ENCODE measurements at places on chromosomes 3 and 15. TPM values are rescaled to one million over a fixed set of nuclear protein-coding genes. Genes with fewer than 3 reads are reported as not detected.

ADIPOQ gene
- not detected for total RNA-seq

DNA sequence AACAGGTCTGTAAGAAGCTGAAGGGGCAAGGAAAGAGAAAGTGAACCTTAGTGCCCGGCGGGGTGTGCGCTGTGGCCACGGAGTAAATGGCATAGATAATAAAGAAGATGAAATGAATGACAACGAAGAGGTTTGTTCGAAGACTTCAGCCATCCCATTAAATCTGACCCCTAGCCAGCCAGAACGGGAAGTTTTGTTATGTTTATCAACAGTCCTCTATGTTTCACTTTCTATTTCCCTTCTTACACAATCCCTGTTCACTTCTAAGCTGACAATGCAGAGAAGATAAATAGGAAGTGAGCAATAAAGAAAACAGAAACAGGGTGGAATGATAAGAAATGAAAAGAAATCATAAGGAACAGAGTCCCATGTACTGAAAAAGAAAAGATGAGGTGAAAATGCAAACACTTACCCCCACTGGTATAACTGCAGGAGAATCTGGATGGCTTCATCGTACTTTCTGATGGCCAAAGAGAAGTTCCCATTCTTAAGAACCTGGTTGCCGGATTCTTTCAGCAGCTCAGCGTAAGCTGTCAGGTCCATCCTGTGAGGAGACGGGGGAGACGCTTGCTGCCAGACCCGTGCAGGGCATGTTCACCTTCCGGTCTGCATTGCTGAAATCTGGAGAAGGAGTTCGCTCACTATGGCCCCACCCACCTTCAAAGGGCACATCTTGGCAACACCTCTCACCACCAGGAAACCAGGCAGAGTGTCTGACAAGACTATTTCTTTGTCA, 36.8 kb downstream of the TRANK1 start:
- ATAC-seq, result peak; percentile 58

DNA sequence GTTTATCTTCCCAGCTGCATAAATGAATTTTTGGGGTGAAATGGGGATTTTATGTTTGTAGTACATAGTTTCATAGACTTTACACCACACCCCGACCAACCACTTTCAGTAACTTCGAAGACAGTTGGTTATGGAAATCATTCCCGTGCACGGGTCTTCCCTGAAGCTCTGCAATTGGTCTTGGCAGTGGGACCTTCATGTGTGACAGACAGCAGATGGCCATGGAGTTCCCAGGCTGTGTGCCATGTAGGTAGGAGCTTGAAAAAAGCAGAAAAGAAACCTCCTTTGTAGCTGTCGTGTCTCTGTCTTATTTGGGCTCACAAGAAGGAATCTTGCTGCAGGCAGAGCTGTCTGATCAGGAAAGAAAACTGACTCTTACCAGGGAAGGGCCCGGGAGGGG, 25.9 kb downstream of the EXOG start:
- ATAC-seq, result no peak

- ATAC-seq, result no peak
Observed at GRCh38 chr15:31102039-31102321, 455 bp upstream of the TRPM1 start.

RAB27A gene
- total RNA-seq, result 4.4 TPM

FRMD4B gene
- 18.6 TPM for total RNA-seq

DNA sequence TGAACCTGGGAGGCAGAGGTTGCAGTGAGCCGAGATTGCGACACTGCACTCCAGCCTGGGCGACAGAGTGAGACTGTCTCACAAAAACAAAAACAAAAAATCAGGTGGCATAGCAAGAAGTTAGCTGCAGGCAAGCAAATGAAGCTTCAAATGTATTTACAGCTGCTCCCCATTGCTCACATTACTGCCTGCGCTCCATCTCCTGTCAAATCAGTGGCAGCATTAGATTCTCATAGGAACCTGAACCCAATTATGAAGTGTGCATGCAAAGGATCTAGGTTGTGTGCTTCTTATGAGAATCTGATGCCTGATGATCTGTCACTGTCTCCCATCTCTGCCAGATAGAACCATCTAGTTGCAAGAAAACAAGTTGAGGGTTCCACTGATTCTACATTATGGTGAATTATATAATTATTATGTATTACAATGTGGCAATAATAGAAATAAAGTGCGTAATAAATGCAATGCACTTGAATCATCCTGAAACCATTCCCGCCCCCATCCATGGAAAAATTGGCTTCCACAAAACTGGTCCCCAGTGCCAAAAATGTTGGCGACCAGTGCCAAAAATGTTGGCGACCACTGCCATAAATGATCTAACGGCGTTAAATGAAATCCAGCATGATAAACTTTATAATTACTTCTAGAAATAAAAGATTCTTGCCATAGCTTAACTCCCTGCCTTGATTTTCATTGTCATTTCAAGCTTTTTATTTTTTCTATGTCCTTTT, 616.7 kb upstream of the NAALADL2 start:
- no peak for ATAC-seq

DNA sequence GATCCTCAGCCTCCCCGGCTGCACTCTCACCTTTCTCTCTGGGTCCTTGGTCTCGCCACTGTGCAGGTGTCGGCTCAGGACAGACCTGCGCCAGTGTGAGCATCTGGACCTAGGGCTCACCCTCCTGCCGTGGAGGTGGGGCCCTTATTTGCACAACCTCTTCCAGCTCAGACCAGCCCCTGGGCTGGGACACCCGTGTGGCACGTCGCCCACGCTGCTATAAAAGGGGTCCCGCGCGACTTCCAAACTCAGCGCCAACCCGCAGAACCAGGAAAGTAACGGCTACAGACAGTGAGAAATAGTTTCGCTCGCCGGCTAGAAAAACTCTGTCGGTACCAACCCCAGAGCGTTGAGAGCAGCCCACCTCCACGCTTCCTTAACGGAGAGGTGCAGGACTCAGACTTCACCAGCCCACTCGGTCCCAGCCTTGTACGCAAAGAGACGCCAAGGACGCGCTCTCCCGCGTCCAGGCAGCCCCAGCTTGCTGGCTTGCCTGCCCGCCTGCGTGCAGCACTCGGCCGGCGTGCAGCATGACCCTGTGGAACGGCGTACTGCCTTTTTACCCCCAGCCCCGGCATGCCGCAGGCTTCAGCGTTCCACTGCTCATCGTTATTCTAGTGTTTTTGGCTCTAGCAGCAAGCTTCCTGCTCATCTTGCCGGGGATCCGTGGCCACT, at the start of the genes DUOX2 and DUOXA2:
Gene DUOX2 (minus strand): TSS at position 97 of the 675 bp plus-strand sequence. CDS start 761 bp downstream, outside the sequence.
Gene DUOXA2 (plus strand): TSS at position 251 of the 675 bp plus-strand sequence. CDS start 280 bp downstream, at position 531.
- peak; percentile 12 for ATAC-seq

- no peak for ATAC-seq
Observed at GRCh38 chr3:113499081-113499480, 15.9 kb downstream of the SPICE1 start.

GRCh38 chr3:29642393-29643033, 361.6 kb downstream of the RBMS3 start:
- ATAC-seq, result peak; percentile 91

TLR9 gene
- not detected for total RNA-seq

SCG5 gene
- total RNA-seq, result 1.7 TPM

TAMM41 gene
- total RNA-seq, result 30.5 TPM

ADPGK gene
- 84.4 TPM for total RNA-seq

STXBP5L gene
- total RNA-seq, result 4.3 TPM

CAND2 gene
- total RNA-seq, result 11.2 TPM

DNA sequence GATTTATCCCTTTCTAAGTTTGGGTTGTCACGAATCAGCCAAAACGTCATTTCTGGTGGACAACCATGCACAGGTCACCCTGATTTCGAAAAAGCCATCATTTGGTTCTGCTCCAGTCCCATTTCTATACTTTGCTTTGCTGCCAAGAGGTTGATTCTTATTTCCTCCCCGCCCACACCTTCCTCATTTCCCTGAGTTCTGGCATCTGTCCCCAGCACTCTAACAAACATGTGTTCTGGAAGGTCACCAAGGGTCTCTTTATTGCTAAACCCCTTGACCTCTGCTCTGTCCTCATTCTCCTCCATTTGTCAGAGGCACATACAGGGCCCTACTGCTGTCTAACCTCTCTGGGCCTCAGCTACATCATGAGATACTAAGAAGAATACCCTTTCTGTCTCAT, 36.4 kb upstream of the PTPRG start:
- no peak for ATAC-seq

GRCh38 chr3:140552898-140553297, 125.0 kb upstream of the TRIM42 start:
- no peak for ATAC-seq

BNC1 gene
- 0.11 TPM for total RNA-seq

DZIP1L gene
- total RNA-seq, result 8.8 TPM

- no peak for ATAC-seq
Observed at GRCh38 chr15:35023804-35024203, 35.7 kb upstream of the ZNF770 start.

SETD2 gene
- total RNA-seq, result 37.2 TPM

DNA sequence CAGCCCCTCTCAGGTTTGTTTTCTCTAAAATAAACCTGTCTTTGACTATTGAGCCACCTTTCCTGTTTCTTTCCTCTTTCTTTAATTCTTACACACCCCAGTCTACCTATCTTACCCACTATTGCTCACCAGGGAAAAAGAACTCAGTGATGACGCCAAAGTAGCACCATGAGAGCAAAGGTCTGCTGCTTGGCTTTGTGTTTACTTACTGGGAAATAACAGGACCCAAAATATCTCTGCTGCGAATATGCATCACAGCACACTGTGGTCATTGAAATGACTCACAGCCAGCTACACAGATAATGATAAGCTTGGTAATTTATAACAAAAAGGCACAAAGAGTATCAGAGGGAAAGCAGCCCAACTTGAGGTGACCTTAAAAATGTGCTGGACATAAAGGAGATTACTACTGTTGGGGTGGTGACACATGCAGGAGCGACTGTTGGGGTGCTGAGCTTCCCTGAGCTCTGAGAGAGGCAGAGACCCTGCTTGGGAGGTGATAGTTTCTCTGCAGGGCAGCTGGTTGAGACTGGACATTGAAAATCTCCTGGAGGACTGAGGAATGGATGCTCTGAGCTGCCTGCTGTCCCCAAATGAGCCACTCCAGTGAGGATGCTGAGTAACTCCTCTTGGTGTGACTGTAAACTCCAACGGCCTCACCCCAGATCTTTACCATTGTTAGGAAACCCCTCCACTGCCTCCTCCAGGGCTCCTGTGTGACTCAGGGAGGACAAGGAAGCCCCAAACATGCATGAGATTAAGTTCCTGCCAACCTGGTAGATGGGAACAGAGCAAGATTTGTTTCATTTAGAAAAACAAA, 14.5 kb downstream of the EFCAB12 start:
- ATAC-seq, result no peak

GRCh38 chr3:10628891-10629670, 123.7 kb upstream of the ATP2B2 start:
- ATAC-seq, result no peak

CCR3 gene
- total RNA-seq, result not detected

- no peak for ATAC-seq
Observed at GRCh38 chr15:61017627-61018026, 211.5 kb downstream of the RORA start.

DNA sequence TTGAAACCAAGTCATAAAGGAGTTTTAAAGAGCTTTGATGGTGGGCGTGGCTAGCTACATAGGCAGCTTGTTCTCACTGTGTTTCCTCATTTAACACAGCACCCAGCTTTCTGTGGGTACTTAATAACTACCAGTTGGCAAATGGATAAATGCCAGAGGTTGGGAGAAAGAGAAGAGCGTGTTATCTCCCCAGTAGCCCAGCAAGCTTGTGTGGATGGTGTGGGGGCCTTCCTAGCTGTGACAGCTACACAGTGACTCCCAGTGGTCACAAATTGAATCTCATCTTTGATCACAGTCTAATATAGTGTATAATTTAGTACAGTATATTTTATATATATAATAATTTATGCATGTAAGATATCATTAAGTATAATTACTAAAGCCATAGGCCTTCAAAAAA, 984.1 kb downstream of the EPHA3 start:
- ATAC-seq, result peak; percentile 86

GRCh38 chr3:132783152-132783551, 60.9 kb upstream of the NPHP3 start:
- ATAC-seq, result peak; percentile 52

RTP1 gene
- 0.24 TPM for total RNA-seq

DNA sequence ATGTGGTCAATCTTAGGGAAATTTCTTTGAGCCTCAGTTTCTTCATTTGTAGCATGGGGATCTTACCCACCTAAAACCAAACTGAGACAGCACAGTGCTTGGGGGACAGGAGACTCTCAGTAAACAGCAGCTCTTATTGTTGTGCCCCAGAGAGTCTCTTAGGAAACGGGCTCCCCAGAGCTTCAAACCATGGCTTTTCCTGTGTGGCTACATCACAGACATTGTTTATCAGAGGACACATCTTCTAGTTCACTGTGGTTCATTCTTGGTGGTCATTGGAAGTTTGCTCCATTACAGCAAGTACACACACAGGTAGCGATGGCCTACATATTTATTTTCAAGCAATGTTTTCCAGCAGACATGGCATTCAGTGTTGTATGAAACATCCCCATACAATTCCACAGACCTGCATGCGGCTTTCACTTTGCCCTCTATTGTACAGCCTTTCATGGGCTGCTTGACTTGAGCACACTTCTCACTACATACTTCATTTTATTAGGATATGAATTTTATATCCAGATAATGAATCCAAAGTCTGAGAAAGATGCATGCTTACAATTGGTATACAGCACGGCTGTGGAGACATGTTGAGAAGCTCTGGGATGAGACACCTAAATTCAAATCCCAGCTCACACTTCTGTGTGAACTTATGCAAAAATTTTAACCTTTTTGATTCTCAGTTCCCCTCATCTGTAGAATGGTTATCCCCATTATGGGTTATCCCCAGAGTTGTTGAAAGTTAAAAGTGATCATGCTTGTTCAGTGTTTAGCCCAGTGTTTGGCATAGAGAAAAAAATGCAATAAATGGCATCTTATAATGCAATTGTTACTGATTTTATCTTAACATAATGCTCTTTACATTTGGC, 84.8 kb upstream of the ICE2 start:
- no peak for ATAC-seq

HYAL1 gene
- 1.1 TPM for total RNA-seq

DNA sequence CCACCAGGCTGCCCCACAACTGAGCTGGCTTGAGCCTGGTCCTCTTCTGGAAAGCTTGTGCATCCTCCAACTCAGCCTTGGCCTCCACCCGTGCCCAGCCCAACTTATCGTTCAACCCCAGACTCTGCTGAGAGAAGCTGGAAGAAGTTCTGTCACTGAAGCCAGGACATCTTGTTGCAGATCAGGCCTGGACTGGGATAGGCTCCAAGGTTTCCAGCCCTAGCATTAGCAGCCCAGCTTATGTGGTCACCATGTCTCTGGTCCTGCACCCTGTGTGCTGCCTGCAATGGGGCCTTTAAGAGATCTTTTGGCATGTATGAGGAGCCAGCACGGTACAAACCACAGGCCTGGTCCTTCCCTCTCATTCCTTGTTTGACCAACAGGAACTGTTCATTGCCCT, 15.2 kb upstream of the CAMP start:
- no peak for ATAC-seq
